Upper lobe of right lung (tissue), 1 donor: ENCODE measurements at places on chromosomes 16 and 17. TPM values are rescaled to one million over a fixed set of nuclear protein-coding genes. Genes with fewer than 3 reads are reported as not detected.

The NOXO1 gene
- total RNA-seq = 1.8 TPM

The KRTAP2-1 gene
- not detected for total RNA-seq

DNA sequence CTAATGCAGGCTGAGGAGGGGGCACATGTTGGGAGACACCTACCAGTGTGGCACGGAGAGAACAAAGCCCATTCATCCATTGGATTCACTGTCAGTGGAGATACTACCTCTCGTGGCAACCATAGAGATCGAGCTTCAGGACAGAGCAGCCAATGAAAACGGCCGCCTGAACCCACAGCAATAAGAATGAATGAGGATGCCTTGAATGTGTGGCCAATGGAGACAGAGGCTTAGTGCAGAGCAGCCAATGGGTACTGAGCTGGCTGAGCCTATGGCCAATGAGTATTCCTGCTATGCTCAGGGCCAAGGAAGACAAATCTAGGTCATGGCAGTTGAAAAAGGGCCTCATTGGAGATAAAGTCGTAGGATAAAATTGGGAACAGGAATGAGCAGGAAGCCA is 10.9 kb downstream of the ARHGEF15 start:
- H3K36me3 ChIP-seq = no peaks in the 10 kb centered on the region
- H3K4me1 ChIP-seq = no peaks in the 10 kb centered on the region
- DNase-seq = no peak
- no peak overlapping the region for H3K4me3 ChIP-seq
- H3K27me3 ChIP-seq = peaks cover 6% of the 10 kb centered on the region

- no peaks in the 10 kb centered on the region for H3K27me3 ChIP-seq
- H3K4me1 ChIP-seq = peaks cover 14% of the 10 kb centered on the region
- H3K36me3 ChIP-seq = peaks cover 18% of the 10 kb centered on the region
Measured at GRCh38 chr16:31472709-31473203, 804 bp downstream of the TGFB1I1 start.

- no peak for DNase-seq
- H3K36me3 ChIP-seq = no peaks in the 10 kb centered on the region
- peaks cover 24% of the 10 kb centered on the region for H3K4me1 ChIP-seq
- H3K27me3 ChIP-seq = no peaks in the 10 kb centered on the region
- peak within 1 kb of the TSS; percentile 83 for H3K4me3 ChIP-seq
- peak within 1 kb of the TSS; percentile 93 for H3K27ac ChIP-seq
Measured at GRCh38 chr17:78781893-78782304, at the start of gene CYTH1. Gene CYTH1, minus strand, starts transcription at chr17:78782273. Its CDS starts 50 bp downstream, at chr17:78782223.

- peaks cover 30% of the 10 kb centered on the region for H3K4me1 ChIP-seq
- DNase-seq = peak; percentile 88
- peak overlapping the region; percentile 98 for H3K4me3 ChIP-seq
- H3K27me3 ChIP-seq = no peaks in the 10 kb centered on the region
Measured at GRCh38 chr17:44219108-44219615, 313 bp downstream of the UBTF start.

DNA sequence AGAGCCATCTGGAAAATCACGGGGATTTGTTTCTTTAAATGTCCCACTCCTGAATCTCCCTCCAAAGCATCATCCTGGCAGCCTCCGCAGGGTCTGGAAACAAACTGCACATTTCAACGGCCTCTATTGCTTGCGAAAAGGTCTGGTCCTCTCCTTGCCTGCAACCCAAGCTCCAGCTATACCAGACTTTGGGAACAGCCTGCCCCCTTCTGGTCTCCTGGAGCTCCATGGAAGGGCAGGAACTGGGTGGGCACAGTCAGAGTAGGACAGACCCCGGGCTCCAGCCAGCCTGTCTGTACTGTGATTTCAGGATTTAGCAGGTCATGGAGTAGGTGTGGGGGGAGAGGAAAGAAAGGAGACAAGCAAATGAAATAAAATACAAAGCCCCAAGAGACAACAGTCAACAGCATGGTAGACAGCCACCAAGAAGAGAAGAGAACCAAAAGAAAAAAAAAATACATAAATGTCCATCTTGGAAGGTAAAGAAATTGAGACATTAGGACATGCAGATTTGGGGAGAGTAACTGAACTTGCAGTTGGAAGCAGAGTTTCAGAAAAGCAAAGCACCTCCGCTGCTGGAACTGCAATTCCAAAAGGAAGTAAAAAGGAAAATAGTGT is 2.7 kb downstream of the XYLT1 start:
- peaks cover 30% of the 10 kb centered on the region for H3K4me1 ChIP-seq
- DNase-seq = peak; percentile 70
- H3K27me3 ChIP-seq = no peaks in the 10 kb centered on the region
